ENCODE measurements at places on chromosomes 5 and 9.

GRCh38 chr5:56986626-56986947 lies 34.7 kb upstream of the MIER3 start:
- DNase-seq, result no peak

DNA sequence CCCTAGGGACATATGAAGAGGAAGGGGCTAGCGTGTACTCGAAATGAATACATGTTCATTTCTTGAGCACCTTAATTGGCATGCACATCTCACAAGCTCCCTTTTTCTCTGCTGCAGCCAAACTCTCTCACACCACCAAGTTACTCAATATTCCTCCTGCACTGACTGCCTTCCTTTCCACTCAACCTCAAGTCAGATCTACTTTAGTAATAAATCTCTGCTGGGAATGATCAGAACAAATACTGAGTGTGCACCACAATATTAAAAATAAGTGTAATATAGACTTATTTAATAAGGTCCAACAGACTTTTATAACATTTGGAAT lies 995.8 kb upstream of the WWC1 start:
- no peak for DNase-seq

DNA sequence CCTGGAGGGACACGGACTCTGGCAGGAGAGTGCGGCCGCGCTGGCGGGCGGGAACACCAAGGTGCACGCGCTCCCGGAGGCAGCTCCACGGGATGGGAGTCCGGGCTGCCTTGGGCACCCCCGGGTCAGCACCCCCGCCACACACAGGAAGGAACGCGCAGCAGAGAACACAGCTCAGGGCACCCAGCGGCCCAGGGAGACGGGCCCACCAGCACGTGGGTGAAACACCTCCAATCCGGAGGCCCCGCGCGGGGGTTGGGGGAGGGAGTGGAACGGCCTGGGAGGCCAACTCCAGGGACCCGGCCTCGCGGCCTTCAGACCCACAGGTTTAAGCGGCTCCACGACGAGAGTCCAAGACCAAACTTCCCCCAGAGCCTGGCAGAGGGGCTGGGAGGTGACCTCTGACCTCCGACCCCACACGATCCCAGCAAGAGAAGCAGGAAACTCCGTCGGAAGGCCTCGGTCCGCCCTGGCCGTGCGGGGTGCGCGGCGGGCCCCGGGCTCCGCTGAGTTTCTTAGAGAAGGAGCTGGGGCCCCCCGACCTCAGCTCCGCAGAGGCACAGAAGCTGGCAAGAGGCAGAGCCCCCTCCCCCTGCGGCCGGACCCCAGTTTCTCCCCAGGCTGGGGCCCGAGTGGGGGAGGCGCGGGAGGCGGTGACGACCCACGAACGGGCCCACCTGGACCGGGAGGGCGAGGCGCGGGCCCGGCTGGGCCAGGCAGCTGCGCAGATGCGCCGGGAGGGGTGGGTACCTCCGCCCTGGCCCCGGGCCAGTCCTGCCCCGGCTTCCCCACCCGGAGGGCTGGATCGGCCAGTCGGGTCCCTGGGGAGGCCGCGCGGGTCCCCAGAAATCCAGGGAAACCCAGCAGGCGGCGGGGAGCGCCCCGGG lies 851 bp downstream of the NACC2 start:
- peak; percentile 73 for DNase-seq

GRCh38 chr5:150167908-150168307 lies 1.3 kb downstream of the CDX1 start:
- no peak for DNase-seq

DNA sequence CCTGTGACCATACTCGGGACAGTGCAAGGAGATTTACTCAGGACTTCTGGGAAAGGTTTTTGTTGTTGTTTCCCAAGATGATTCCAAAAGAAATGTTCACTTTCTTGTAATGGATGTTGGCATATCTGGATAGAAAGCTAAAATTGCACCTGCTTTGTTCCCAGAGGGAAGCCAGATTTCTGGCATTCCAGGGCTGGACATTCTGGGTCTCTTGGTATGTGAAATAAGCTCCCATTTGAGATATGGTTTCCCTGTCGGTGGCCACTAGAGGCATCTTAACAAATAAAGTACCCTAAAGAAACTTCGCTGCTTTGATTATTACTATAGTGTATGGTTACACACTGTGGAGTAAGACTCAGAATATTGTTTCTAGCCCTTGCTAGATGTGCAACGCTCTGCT lies 737.3 kb downstream of the BRINP1 start:
- DNase-seq, result no peak

DNA sequence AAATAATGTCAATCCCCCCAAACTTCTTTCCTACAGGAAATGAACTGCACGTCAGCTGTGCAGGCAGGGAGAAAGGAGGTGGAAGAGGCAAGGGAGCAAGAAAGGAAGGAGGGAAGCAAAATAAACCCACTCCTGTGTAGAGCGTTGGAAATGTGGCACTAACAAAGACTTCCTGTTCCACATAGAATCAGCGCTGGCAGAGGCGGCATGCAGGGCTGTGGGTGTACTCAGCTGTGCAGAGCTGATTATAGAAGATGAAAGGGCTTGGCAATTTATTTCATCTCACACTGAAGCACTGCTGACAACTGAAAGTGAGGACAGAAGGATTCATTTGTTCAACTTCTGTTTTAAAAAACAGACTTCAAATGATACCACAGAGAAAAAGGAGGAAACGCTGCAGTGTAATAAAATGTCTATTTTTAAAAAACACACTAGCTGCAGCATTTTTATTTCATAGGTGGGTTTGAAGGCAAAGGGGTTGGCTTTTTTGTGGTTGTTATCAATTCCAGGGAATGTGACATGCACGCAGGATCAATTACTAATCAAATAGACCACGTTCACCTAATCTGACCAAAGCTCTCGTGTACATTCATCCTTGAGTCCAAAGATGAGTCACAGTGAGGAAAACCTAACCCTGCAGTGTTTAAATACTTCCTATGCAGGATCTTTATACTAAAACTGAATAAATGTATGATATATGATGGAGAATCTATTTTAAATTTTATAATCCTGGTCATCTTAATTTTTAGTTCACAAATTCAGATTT lies 583.5 kb downstream of the ZNF608 start:
- peak; percentile 31 for DNase-seq

- no peak for DNase-seq
These were observed 795.0 kb downstream of the EFNA5 start for GRCh38 chr5:106875591-106876297.

- DNase-seq, result no peak
These were observed 52.3 kb upstream of the MTAP start for GRCh38 chr9:21750021-21750735.

DNA sequence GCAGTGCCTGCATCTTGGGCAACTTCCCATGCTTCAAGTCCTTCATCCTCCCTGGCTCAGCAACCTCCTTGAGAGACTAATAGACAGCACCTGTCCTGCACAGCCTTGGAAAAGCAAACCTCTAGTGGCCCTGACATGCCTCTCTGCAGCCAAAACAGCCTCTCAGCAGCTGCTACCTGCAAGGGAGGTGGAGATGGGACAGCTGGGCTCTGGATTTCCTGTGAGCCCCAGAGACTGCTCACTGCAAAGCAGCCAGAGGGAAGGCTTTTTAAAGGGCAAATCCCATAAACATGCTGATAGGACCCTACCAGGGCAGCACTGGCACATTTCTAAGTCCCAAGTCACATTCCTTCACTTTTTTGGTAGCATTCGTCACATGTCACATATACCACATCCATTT lies 31.5 kb upstream of the MYORG start:
- no peak for DNase-seq

- DNase-seq, result no peak
These were observed 204.1 kb upstream of the MEF2C start for GRCh38 chr5:89087128-89087527.

All from femur (tissue), 1 donor.